ENCODE measurements at places on chromosomes 4 and X.

GRCh38 chrX:151871244-151871643 is 41.4 kb upstream of the MAGEA4 start:
- DNase-seq = no peak

- no peak for DNase-seq
These were observed 801.9 kb downstream of the TECRL start for GRCh38 chr4:63607169-63607872.

DNA sequence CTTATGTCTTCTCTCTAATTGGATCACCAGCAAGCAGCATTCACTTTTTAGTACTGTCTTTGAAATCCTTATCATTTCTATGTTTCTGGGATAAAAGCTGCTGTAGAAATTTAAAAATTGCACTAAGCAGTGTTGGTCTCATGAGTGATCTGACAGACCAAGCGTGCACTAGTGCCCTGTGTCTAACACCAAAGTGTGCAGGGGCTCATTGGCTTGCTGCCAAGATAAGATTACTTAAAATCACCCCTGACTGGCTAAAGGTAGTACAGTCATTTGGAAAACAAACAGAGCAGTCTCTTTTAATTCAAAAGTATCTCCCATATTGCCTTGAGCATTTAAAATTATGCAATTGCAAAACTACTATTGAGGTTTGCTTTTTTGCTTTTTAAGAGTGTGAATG is 304.6 kb downstream of the ARAP2 start:
- no peak for DNase-seq

GRCh38 chr4:37326852-37327251 is 82.3 kb downstream of the NWD2 start:
- DNase-seq = no peak

- peak; percentile 4 for DNase-seq
These were observed 1.8 kb downstream of the UBQLN2 start for GRCh38 chrX:56564921-56565840.

- DNase-seq = no peak
These were observed 377.1 kb upstream of the LCORL start for GRCh38 chr4:18398661-18399060.

DNA sequence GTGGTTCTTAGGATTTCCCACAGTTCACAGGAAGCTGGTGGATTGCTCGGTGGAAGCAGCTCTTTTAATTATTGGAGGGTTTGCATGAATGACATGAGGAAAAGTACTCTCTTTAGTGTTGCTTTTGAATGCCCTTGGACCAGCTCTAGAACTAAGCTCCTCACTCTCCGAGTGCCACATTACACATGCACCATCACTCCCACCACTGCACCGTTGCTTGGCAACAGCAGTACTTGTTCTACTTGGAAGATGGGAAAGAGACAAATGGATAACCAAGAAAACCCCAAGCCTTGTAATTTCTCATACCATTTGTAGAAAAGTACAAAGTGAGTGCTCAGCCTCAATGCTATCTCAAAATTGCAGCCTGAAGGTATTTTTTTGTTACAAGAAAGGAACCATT is 620.2 kb upstream of the BOD1L1 start:
- no peak for DNase-seq

- DNase-seq = peak; percentile 5
These were observed 133.4 kb downstream of the ATG4A start for GRCh38 chrX:108224727-108225621.

DNA sequence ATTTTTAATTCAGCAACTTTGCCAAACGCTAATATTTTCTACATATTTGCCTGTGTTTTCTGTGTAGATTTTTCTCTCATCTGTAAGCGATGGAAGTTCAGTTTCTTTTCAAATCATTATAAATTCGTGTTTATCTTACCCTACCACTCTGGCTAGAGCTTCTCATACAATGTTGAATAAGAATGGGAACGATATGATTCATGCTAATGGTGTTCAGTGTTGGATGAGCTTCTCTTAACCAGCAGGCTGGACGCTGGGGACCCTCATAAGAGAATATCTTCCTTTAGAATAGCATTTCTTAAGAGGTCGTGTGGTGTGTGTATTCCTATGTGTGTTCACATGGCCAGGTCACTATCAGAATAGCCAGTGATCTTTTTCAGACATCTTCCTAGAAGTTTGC is 31.0 kb downstream of the NSDHL start:
- no peak for DNase-seq

GRCh38 chr4:53981066-53981465 is 83.3 kb downstream of the CHIC2 start:
- DNase-seq = no peak

GRCh38 chrX:129956145-129956544 is 26.3 kb upstream of the BCORL1 start:
- DNase-seq = no peak

DNA sequence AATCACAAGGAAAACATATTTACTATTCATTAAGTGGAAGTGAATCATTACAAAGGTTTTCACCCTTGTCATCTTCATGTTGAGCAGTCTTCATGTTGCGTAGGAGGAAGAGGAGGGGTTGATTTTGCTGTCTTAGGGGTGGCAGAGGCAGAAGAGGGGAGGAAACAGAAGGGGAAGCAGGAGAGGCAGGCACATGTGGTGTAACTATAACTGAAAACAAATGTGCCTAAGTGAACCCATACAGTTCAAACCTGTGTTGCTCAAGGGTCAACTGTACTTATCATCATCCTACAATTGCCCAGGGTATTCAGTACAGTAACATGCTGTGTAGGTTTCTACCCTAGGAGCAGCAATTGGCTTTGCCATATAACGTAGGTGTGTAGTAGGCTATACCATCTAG is 47.2 kb downstream of the SYNPO2 start:
- no peak for DNase-seq
